ENCODE measurements at places on chromosomes 11 and 22.

DNA sequence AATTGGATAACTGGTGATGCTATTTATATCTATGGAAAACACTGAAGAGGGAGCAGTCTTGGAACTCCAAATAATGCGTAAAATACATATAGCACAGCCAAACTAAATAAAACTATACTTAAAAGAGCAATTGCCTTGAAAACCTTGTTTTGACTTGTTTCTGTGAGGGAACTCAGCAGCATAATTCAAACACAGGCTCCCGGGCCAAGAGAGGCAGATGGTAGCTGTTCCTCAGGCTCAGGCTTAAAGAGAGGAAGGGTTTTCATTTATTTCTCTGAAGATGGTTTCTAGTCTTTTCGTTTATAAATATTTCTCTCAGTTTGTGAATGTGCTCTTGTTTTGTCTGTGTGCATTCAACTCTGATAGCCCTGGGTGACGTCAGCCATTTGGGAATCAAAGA lies 82.4 kb downstream of the FANCF start:
- H3K27ac ChIP-seq: no peak overlapping the region
- no peaks in the 10 kb centered on the region for H3K4me1 ChIP-seq
- no peaks in the 10 kb centered on the region for H3K36me3 ChIP-seq
- peaks cover 15% of the 10 kb centered on the region for H3K27me3 ChIP-seq
- no peak for DNase-seq
- H3K4me3 ChIP-seq: no peak overlapping the region

DNA sequence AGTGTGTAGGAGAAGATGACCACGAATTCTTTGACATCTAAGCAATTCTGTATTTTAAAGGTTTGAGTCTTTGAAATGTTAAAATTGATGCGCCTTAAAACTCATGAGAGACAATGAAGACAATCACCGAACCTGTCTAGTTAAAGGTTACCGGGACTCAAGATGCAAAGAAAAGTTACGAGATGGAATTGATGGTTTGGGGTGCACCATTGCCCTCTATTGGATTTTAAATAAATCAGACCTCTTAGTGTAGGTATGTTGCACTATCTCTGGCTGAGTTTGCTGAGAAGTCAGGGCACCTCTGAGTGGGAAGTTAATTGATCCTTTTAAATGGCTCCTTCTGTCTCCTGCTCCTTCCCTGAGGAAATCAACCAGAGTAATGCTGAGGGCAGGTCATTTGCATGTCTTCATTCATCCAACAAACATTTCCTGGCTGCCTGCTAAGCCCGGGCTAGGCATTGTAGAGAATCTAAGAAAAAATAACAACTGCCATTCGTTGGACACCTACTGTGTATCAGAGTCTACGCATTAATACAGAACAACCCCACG lies 19.4 kb upstream of the TMA7B start:
- H3K4me3 ChIP-seq: no peak overlapping the region
- H3K27me3 ChIP-seq: peaks cover 54% of the 10 kb centered on the region
- no peak overlapping the region for H3K27ac ChIP-seq
- no peaks in the 10 kb centered on the region for H3K36me3 ChIP-seq
- DNase-seq: no peak
- no peaks in the 10 kb centered on the region for H3K4me1 ChIP-seq

GRCh38 chr11:7892840-7893254 lies 38.2 kb downstream of the OR10A6 start:
- peak overlapping the region; percentile 60 for H3K27ac ChIP-seq
- no peak for DNase-seq
- no peaks in the 10 kb centered on the region for H3K27me3 ChIP-seq
- H3K36me3 ChIP-seq: peaks cover 2% of the 10 kb centered on the region

GRCh38 chr22:32200752-32201151 lies 4.1 kb downstream of the RFPL2 start:
- no peak for DNase-seq
- H3K4me3 ChIP-seq: no peak overlapping the region
- H3K27me3 ChIP-seq: peaks cover 3% of the 10 kb centered on the region
- H3K4me1 ChIP-seq: peaks cover 13% of the 10 kb centered on the region

- no peaks in the 10 kb centered on the region for H3K27me3 ChIP-seq
- no peak overlapping the region for H3K27ac ChIP-seq
- H3K36me3 ChIP-seq: no peaks in the 10 kb centered on the region
- H3K4me1 ChIP-seq: no peaks in the 10 kb centered on the region
These were observed 160.2 kb upstream of the LARGE1 start for GRCh38 chr22:34080433-34080832.

DNA sequence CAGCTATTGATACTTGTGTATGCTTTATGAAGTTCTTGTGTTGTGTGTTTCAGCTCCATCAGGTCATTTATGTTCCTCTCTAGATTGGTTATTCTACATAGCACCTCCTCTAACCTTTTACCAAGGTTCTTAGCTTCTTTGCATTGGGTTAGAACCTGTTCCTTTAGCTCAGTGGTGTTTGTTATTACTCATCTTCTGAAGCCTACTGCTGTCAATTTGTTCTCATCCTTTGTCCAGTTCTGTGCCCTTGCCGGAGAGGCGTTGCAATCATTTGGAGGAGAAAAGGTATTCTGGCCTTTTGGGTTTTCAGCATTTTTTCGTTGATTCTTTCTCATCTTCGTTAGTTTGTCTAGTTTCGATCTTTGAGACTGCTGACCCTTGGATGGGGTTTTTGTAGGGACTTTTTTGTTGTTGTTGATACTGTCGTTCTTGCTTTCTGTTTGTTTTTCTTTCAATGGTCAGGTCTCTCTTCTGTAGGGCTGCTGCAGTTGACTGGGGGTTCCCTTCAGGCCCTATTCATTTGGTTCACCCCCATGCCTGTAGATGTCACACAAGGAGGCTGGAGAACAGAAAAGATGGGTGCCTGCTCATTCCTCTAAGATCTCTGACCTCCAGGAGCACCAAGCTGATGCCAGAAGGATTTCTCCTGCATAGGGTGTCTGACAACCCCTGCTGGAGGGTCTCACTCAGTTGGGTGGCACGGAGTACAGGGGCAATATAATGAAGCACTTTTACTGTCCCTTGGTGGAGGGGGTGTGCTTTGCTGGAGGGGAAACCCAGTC lies 35.9 kb upstream of the MUC15 start:
- DNase-seq: no peak
- H3K36me3 ChIP-seq: peaks cover 2% of the 10 kb centered on the region
- no peak overlapping the region for H3K4me3 ChIP-seq
- H3K27me3 ChIP-seq: peaks cover 14% of the 10 kb centered on the region
- no peak overlapping the region for H3K27ac ChIP-seq
- no peaks in the 10 kb centered on the region for H3K4me1 ChIP-seq

DNA sequence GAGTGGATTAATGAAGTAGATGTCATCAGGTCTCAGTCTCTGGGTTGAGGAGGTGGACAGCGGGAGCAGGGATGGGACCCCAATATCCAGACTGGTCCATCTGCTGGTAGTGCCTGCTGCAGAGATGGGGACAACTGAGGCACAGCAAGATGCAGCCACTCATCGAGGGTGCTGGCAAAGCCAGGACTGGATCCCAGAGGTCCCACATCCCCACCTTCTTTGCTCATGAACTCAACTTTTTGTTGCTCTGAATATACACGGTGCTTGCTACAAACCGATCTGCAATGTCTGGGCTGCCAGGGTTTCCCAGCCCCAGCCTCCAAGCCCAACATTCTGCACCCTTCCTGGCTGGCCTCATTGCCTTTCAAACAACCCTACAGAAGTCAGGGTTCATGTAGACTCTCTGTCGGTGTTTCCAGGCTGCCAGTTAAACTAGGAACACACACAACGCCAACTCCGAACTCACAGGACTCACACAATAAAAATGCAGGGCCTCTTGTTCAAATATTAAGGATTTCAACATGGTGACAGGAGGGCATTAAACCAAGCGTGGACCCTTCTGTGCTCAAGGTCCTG lies 168.2 kb downstream of the MN1 start:
- H3K4me3 ChIP-seq: no peak overlapping the region
- no peaks in the 10 kb centered on the region for H3K27me3 ChIP-seq
- peaks cover 16% of the 10 kb centered on the region for H3K4me1 ChIP-seq
- H3K27ac ChIP-seq: no peak overlapping the region
- no peaks in the 10 kb centered on the region for H3K36me3 ChIP-seq

DNA sequence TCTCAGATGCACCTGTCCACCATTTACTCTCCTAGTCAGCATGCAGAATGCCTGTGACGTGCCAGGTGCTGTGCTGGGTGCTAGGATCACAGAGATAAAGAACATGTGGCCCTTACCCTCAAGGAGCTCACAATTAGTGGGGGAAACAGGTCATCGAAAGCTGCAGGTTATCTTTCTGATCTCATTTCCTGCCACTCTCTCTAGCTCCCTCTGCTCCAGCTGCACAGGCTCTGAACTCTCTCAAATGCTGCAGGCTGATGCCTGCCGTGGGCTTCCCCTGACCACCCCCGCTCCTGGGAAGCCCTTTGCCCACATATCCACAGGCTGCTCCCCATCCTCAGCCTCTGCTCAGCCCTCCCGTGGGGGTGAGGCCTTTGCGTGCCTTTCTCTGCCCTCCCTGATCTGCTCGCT lies 29.6 kb downstream of the SHANK3 start:
- peaks cover 15% of the 10 kb centered on the region for H3K4me1 ChIP-seq
- H3K36me3 ChIP-seq: no peaks in the 10 kb centered on the region
- no peak for DNase-seq
- H3K4me3 ChIP-seq: no peak overlapping the region

DNA sequence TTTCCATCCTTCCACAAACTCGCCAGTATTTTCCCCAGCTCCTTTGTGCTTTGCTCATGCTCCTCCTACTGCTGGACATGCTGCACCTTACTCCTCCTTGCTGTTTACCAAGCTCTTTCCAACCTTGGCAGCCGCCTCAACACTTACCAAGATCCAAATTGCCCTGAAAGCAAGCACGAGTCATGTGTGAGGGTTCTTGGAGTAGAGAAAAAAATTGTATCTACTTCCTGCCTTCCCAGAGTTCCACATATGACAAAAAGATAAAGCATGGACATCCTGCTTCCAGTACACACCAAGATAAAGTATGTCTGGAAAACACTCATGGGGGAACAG lies 767.5 kb downstream of the NTM start:
- no peaks in the 10 kb centered on the region for H3K27me3 ChIP-seq
- DNase-seq: no peak

GRCh38 chr11:70399681-70400112 lies 1.4 kb downstream of the CTTN start:
- H3K36me3 ChIP-seq: peaks cover 3% of the 10 kb centered on the region
- peak; percentile 90 for DNase-seq
- peak overlapping the region; percentile 93 for H3K27ac ChIP-seq
- H3K27me3 ChIP-seq: no peaks in the 10 kb centered on the region

DNA sequence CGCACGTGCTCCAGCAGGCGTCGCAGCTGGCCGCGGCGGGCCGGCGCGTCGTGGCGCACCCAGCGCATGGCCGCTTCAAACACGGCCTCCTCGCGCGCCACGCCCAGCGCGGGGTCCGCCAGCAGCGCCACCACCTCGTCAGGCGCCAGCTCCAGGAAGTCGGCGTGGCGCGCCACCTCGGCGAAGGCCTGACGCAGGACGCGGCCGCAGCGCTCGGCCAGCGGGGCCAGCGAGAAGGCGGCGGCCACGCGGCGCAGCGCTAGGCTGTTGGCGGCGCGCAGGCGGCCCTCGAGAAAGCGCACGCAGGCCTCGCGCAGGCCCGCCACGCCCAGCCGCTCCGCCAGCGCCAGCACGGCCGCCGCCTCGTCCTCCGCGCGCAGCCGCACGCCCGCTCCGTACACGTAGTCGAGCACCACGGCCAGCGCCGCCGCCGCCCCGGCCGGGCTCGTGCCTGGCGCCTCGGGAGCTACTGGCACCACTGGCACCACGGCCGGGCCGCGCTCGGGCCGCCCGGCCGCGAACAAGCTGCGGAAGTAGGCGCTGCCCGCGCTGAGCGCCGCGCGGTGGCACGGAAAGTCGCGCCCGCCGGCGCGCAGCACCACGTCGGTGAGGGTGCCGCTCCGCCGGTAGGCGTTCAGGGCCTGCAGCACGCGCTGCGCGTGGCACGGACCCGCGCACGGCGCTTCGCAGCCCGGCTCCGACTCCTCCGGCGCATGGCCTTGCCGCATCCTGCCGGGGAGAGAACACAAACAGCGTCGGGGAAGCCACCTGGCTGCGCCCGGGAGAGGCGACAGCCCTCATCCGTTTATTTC lies 2.9 kb downstream of the KLHL35 start:
- H3K4me1 ChIP-seq: peaks cover 9% of the 10 kb centered on the region
- peak overlapping the region; percentile 74 for H3K4me3 ChIP-seq
- DNase-seq: peak; percentile 90
- peaks cover 27% of the 10 kb centered on the region for H3K27me3 ChIP-seq

GRCh38 chr11:44372989-44373388 lies 63.0 kb upstream of the ALX4 start:
- no peak for DNase-seq
- H3K27ac ChIP-seq: no peak overlapping the region
- no peak overlapping the region for H3K4me3 ChIP-seq

DNA sequence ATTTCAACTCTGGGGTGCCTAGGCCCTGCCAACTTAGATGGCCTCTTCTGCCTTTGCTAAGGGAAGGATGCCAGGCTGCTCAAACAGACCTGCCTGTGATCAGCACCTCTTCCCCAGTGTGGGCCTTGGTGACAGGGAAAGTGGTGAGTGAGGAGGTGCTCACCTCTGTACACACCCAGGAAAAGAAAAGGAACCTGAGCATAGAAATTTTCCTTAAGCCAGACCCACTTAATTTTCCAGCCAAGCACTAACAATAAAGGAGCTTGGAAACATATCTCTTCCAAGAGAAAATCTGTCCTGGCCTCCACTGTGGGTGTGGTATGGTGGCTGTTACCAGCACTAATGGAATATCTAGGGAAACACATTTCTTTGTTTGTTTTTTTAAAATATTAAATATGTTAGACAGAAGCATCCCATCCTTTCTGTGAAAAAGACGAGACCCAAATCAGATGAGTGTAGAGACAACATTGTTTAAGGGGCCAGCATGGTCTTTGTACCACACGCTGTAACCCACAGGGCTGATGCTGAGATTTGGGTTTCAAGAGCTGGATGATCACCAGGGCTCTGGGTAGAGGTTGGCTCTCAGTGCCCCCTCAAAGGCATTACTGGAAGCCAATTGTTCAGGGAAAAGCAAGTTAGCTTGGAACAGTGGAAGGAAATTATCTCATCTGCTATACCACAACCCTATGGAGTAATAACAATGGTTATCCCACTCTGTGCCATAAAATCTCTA lies 472.2 kb downstream of the INSC start:
- H3K27ac ChIP-seq: no peak overlapping the region
- H3K36me3 ChIP-seq: no peaks in the 10 kb centered on the region
- no peak for DNase-seq
- H3K4me1 ChIP-seq: no peaks in the 10 kb centered on the region
- H3K4me3 ChIP-seq: no peak overlapping the region
- H3K27me3 ChIP-seq: no peaks in the 10 kb centered on the region

DNA sequence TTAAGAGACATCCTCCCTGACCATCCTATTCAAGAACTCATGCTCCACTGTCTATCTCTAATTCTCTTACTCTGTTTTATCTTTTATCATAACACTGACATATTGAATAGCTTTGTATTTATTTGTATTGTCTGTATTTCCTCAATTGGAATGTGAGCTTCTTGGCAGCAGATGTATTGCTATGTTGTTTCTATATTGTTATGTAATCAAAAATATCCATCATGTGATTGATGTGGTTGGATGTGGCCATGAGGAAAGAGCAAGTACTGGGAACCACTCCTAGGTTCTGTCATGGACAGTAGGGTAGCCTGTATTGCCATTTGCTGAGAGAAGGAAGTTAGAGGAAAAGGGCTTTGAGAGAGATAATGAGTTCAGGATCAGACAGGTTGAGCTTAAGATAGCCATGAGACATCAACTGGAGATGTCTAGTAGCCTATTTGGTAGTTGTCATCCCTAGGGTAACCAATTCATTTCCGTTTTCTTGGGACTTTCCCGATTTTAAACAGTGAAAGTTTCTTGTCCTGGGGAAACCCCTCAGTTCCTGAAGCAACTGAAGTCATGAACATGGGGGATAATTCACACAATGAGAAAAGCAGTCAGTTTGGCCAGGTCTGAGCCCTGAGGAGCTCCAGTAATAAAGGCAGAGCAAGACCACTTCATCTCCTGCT lies 404.5 kb downstream of the INSC start:
- H3K4me3 ChIP-seq: no peak overlapping the region
- H3K27ac ChIP-seq: no peak overlapping the region
- no peaks in the 10 kb centered on the region for H3K4me1 ChIP-seq
